ENCODE measurements at places on chromosomes 6 and 20.

DNA sequence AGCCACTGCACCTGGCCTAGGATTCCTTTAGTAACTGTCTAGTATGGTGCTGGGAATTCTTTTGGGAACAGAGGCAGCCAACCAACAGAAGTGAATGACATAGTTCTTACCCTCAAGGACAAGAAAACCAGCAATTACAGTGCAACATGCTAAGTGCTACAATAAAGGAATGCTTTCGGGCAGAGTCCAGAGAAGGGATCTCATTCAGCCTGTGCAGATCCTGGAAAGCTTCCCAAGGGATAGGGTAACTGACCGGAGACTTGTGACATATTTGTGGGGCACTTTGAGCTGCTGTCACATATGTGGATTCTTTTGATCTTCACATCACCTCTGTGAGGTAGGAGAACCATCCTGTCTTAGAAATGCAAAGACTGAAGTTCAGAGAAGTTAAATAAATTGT, 46.8 kb downstream of the C6orf15 start:
- no peak for DNase-seq
- no peak overlapping the region for H3K27ac ChIP-seq
- no peaks in the 10 kb centered on the region for H3K36me3 ChIP-seq
- H3K27me3 ChIP-seq: no peaks in the 10 kb centered on the region
- no peak overlapping the region for H3K4me3 ChIP-seq

- H3K4me1 ChIP-seq: peaks cover 20% of the 10 kb centered on the region
- no peaks in the 10 kb centered on the region for H3K27me3 ChIP-seq
- no peak overlapping the region for H3K4me3 ChIP-seq
Observed at GRCh38 chr6:137342607-137343190, 123.5 kb upstream of the IFNGR1 start.

GRCh38 chr6:32867554-32868256, 13.7 kb downstream of the PSMB9 start:
- DNase-seq: peak; percentile 79
- no peaks in the 10 kb centered on the region for H3K27me3 ChIP-seq
- peak overlapping the region; percentile 94 for H3K27ac ChIP-seq
- H3K4me1 ChIP-seq: peaks cover 32% of the 10 kb centered on the region

GRCh38 chr6:69868961-69869360, 2.6 kb downstream of the COL19A1 start:
- H3K36me3 ChIP-seq: no peaks in the 10 kb centered on the region
- no peak overlapping the region for H3K4me3 ChIP-seq
- no peak overlapping the region for H3K27ac ChIP-seq

DNA sequence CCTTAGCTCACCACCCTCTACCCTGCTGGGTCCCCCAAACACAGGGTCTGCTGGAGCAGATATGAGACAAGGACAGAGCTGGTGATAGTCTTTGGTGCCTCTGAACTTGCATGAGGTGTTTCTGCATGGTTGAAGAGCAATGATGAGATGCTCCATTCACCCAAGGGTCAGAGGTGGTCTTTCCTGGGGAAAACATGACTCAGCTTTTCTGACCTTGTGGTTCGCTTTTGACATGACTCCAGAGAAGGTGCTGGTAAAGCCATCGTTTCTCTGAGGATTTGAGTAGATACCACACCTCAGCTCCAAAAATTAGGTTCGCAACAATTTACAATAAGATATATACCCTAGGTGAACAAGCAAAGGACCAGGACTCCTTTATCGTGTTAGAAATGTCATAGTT, 304.8 kb downstream of the DHX35 start:
- DNase-seq: no peak
- H3K4me1 ChIP-seq: no peaks in the 10 kb centered on the region
- H3K36me3 ChIP-seq: no peaks in the 10 kb centered on the region

GRCh38 chr20:41064377-41064776, 35.8 kb downstream of the TOP1 start:
- no peak for DNase-seq
- H3K27ac ChIP-seq: peak overlapping the region; percentile 67
- peaks cover 87% of the 10 kb centered on the region for H3K4me1 ChIP-seq
- no peaks in the 10 kb centered on the region for H3K27me3 ChIP-seq
- H3K36me3 ChIP-seq: peaks cover 72% of the 10 kb centered on the region

DNA sequence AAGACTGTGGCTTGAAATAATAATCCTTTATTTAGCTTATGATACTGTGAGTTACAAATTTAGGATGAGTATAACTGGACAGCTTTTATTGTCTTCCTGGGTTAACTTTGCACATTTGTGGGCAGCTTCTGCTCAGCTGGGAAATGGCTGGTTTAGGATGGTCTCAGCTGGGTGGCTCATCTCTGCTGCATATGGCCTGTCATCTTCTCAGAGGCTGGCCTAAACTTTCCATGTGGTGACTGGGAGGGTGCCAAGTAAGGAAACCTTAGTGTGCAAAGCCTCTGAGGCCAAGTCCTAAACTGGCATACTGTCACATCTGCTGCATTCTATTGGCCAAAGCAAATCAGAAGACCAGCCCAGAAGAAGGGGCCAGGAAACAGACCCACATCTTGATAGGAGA, 40.2 kb downstream of the BTBD3 start:
- H3K27me3 ChIP-seq: no peaks in the 10 kb centered on the region
- H3K27ac ChIP-seq: no peak overlapping the region
- no peaks in the 10 kb centered on the region for H3K4me1 ChIP-seq
- no peak overlapping the region for H3K4me3 ChIP-seq

- H3K4me1 ChIP-seq: no peaks in the 10 kb centered on the region
- no peak overlapping the region for H3K27ac ChIP-seq
Observed at GRCh38 chr20:61082720-61083119, 169.3 kb upstream of the CDH4 start.

DNA sequence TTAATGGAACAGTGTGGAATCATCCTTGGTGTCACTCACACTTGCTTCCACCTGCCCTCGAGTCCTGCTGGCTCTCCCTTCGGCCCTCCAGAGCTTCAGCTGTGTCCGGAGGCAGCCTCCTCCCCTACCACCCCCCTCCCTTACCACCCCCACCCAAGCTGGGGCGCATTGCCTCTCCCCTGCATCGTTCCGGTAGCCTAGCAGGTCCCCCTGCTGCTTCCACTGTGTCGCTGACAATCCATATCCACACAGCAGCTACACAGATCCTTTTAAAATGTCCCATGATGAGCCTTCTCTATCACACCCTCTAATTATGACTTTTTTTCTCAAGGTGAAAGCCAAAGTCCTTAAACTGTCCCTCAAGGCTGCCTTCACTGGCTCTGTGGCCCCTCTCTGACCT, 117.6 kb downstream of the TIAM2 start:
- no peak overlapping the region for H3K27ac ChIP-seq
- no peaks in the 10 kb centered on the region for H3K4me1 ChIP-seq
- H3K36me3 ChIP-seq: no peaks in the 10 kb centered on the region

- no peaks in the 10 kb centered on the region for H3K27me3 ChIP-seq
- H3K36me3 ChIP-seq: no peaks in the 10 kb centered on the region
- no peak for DNase-seq
- H3K4me3 ChIP-seq: no peak overlapping the region
Observed at GRCh38 chr20:4134355-4134834, 119.0 kb upstream of the RNF24 start.

DNA sequence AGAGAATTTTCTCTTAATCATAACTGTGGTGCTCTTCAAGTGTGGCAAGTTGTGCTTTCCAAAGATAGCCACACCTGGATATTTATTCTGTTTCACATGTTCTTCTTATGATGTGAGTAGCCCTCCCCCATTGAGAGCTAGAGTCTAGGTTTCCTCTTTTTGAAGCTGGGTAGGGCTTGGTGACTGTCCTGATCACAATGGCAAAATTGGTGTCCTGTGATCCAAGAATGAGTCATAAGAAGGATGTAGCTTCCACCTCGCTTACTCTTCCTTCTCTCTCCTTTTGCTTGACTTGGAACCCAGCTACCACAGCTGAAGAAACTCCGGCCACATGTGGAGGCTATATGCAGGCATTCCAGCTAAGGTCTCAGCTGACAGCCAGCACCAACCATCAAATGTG, 7.4 kb upstream of the IGF2R start:
- no peaks in the 10 kb centered on the region for H3K4me1 ChIP-seq
- H3K27me3 ChIP-seq: no peaks in the 10 kb centered on the region
- no peaks in the 10 kb centered on the region for H3K36me3 ChIP-seq
- DNase-seq: no peak

GRCh38 chr6:66662196-66662595, 955.2 kb upstream of the EYS start:
- no peaks in the 10 kb centered on the region for H3K4me1 ChIP-seq
- peak; percentile 52 for DNase-seq
- no peaks in the 10 kb centered on the region for H3K27me3 ChIP-seq

DNA sequence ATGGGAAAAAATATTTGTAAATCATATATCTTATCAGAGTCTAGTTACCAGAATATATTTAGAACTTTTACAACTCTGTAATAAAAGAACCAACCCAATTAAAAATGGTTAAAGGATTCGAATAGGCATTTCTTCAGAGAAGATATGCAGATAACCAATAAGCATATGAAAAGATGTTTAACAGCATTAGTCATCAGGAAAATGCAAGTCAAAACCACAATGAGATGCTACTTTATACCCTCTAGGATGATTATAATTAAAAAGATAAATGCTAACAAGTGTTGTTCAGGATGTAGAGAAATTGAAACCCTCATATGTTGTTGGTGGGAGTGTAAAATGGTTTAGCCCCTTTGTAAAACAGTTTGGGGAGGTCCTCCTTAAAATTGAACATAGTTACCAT, 94.1 kb downstream of the LRRC1 start:
- H3K27me3 ChIP-seq: no peaks in the 10 kb centered on the region
- no peak overlapping the region for H3K4me3 ChIP-seq
- H3K27ac ChIP-seq: no peak overlapping the region
- DNase-seq: no peak

- no peak overlapping the region for H3K4me3 ChIP-seq
- H3K36me3 ChIP-seq: no peaks in the 10 kb centered on the region
- H3K27me3 ChIP-seq: peaks cover 3% of the 10 kb centered on the region
- H3K4me1 ChIP-seq: no peaks in the 10 kb centered on the region
- DNase-seq: no peak
Observed at GRCh38 chr20:51365670-51366069, 176.8 kb downstream of the NFATC2 start.

DNA sequence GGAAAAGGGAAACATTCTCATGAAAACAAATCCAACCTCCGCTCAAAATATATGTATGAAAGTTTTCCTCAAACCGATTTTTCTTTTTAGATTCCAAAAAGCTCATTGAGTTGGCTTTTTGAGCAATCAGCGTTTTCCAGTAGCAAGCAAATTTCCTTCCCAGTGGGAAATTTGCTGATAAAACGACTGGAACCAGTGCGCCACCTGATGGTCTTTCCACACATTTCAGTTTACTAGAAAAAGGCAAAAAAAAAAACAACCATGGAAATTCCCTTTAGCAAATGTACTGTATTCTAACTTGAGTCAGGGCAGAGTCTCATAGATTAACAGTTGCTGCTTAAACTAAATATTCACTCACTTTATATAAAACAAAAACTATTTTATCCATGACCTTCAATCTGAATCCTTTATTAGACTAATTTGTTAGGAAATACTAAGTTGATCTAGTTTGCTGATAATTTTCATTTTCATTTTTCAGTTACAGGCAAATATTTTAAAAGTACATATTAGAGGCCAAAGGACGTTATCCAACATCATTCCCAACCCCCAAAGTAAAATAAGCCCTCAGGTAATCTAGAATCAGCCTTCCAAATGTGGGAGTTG, 271.5 kb downstream of the FOXA2 start:
- no peak overlapping the region for H3K27ac ChIP-seq
- peak; percentile 55 for DNase-seq
- H3K27me3 ChIP-seq: no peaks in the 10 kb centered on the region

DNA sequence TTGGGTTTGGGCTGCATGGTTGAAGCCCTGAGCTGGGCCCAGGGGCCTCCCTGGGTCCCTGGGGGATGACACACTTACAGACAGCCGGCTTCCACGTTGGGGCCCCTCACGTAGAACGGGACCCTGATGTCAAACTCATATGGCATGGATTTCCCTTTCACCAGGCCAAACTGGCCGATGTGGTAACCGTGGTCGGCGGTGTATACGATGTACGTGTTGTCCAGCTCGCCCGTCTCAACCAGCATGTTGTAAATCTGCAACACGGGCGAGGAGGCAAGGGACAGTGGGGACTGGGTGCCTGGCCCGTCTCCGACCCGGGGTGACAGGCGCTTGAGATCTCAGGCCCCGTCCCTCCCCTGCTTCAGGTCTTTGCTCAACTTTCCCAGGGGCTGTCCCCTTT, 102.4 kb downstream of the SULF2 start:
- DNase-seq: no peak
- H3K4me1 ChIP-seq: no peaks in the 10 kb centered on the region
- H3K4me3 ChIP-seq: no peak overlapping the region
- no peak overlapping the region for H3K27ac ChIP-seq
- H3K36me3 ChIP-seq: no peaks in the 10 kb centered on the region

DNA sequence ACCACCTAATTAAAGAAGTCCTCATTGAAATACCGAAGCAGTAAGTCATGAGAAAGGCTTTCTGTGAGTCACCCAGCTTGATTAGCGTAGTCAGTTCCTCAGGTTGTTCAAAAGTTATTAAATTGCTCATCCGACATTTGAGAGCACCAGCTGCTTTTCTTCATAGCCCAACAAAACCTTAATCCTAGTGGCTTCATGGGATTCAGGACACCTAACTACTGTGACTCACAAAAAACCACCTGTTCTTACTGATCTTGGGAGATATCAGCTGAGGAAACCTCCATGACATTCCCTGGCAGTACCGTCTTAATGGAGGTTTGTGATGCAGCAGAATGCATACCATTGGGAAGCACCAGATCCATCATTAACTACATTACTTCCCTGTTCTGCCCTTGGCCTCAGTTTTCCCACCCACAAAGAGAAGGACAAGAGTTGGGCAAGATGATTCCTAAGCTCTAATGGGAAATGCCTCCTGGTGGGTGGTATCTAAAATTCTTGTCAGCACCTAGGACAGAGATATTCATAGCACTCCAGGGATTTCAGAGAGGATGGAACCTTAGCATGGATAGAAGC, 103.8 kb downstream of the KHDC1L start:
- no peaks in the 10 kb centered on the region for H3K4me1 ChIP-seq
- H3K27me3 ChIP-seq: no peaks in the 10 kb centered on the region
- H3K27ac ChIP-seq: no peak overlapping the region
- H3K4me3 ChIP-seq: no peak overlapping the region

DNA sequence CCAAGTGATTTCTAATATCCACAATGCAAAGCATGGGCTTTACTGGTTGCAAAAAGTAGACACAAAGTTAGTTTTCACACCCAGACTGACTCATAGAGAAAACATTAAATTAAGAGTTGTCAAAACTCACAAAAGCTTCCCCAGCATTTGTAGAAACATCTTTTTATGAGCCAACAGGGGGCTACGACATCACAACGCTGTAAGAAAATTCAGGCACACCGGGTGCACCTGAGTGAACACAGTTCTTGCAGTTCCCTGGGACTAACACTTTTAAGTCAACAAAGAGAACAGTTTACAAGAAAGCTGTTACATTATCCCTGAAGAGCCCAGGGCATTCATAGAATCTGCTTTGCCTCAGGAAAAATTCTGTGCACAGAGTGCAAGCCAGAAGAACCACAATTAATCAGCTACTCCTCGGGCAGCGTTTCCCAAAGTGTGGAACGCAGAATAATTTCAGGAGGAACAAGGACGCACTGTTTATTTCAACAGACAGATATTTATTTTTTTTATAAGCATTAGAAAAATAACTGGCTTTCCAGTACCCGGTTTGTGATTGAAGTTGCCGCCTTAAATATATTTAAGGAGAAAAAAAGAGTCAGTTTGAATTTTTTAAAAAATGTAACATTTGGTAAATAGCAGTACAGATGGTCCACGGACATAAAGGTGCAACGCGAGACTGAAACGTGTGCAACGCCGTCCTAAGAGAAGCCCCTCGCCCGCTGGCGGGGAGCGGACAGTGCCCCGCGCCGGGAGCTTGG, 1.2 kb downstream of the NCOA5 start:
- DNase-seq: peak; percentile 72
- no peaks in the 10 kb centered on the region for H3K36me3 ChIP-seq
- peak overlapping the region; percentile 59 for H3K27ac ChIP-seq

GRCh38 chr6:131778169-131778568, 29.7 kb upstream of the ENPP1 start:
- no peaks in the 10 kb centered on the region for H3K36me3 ChIP-seq
- H3K27me3 ChIP-seq: no peaks in the 10 kb centered on the region
- no peak overlapping the region for H3K27ac ChIP-seq
- no peak overlapping the region for H3K4me3 ChIP-seq
- H3K4me1 ChIP-seq: no peaks in the 10 kb centered on the region

All from Karpas-422 (cell line).